Cortex of kidney (tissue), 1 donor: ENCODE measurements at places on chromosomes 5 and 9.

DNA sequence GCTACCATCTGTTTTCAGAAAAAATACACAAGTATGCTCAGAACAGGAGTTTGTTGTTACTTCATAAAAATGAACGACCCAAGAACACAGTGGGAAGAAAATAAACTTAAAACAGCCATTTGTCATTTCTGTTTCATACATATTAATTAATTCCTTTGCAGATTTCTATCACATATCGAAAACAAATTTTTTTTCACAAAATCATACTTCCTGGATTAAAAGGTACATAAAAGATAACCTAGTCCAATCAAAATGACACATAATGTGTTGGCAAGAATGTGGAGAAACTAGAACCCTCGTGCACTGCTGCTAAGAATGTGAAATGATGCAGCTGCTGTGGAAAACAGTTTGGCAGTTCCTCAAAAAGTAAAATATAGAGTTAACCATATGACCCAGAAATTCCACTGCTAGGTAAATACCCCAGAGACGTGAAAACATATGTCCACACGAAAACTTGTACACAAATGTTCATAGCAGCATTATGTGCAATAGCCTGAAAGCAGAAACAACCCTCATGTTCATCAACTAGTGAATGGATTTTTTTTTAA is 46.0 kb downstream of the MYO10 start:
- DNase-seq = no peak

DNA sequence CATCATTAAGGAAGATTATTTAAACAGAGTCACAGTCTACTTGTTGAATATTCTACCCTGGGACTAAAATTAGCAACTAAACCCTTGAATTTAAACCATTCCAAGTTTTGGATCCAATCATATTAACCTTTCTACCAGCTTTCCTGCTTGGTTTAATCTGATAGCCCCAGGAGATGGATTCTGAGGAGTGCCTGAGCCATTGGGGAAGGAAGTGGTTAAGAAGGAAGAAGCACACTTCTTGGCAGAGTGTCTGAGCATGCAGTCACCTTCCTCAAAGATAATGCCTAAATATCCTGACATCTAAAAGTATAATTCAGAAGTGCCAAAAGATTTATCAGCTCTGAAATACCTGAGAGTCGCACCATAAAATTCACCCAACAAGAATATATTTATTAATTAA is 74.1 kb upstream of the SNCAIP start:
- DNase-seq = no peak

DNA sequence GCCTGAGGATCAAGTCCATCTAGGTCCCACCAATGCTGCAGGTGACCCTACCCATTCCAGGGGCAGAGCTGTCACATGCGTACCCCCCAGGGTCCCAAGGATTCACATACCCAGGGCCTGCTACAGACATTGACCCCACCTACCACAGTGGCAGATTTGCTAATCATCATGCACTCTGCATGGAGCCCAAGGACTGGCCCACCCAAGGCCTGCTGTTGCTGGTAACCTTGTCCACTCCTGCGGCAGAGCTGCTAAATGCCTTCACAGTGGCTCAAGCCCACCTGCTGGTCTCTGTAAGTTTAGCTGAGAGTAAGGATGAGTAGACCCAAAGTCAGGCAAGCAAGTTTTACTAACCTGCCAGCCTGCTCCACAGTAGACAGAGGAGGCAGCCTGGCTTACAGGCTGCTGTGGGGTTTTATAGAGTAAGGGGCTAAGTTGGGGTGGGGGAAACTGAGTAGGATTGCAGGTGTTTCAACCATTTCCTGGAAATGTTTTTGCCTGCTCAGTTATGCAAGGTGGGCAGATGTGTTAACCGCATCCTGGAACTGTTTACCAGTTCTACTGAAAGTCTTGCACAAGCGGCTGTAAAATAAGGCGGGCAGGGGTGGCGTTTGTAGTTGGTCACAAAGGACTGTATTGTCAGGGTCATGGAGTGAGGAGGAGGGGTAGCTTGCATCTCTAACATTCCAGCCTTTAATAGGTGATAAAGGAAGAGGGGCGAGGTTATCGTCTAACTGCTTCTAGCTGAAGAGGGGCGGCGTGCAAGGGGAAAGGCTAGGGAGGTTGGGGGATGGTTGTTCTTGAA is 2163.5 kb upstream of the WWC1 start:
- DNase-seq = no peak

GRCh38 chr5:136133222-136133921 is 727 bp downstream of the SMAD5 start:
- DNase-seq = no peak

GRCh38 chr5:100904259-100904861 is 1.3 kb upstream of the ST8SIA4 start:
- DNase-seq = no peak

GRCh38 chr5:81601919-81602318 is 149.0 kb downstream of the SSBP2 start:
- no peak for DNase-seq

GRCh38 chr5:158648631-158649030 is 451.1 kb downstream of the EBF1 start:
- no peak for DNase-seq
